Activated CD4-positive, alpha-beta T cell treated with anti-CD3 and anti-CD28 coated beads, Interleukin-10, Interleukin-2, amounts not matched to agents 100 ng/mL and 50 ng/mL, durations not matched to agents 16 hours and 8 hours (primary cell): ENCODE measurements at places on chromosomes 7 and 10.

DNA sequence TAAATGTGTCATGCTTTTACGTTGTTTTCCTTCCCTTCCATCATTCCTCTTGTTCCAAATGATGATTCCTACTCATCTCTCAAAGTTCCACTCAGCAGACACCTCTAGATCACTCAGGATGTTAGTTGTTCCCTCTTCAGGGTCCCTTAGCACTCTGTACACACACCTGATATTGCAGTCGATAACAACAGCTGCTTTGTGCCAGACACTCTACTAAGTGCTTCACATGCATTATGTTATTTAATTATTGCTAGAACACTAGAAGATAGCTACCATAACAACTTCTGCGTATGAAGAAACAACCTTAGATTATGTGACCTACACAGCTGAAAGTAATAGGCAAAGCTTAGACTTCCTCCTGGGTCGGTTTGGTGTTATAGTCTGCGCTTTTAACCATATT is 29.6 kb downstream of the PCBD1 start:
- DNase-seq = no peak

GRCh38 chr7:17289074-17289645 is 9.3 kb upstream of the AHR start:
- no peak for DNase-seq

GRCh38 chr7:32227746-32228145 is 157.5 kb upstream of the PDE1C start:
- DNase-seq = no peak

DNA sequence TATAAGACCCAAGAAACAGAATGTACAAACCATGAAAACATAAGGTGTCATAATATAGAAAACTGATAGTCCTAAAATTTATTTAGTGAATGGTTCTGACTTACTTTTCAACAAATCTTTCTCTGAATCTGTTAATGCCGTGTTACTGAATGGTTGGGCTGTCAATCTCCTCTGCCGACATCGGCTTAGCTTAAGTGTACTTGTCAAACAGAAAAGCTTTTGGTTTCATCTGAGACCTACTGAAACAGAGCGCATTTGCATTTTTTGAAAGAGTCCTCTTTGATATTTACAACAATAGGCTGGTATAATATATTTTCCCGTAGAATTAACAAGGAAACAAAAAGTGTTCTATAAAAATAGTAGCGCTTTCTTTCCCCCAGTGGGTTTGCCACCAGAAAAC is 120.9 kb upstream of the ZNF804B start:
- DNase-seq = no peak

- no peak for DNase-seq
Measured at GRCh38 chr7:22664988-22665798, 61.8 kb upstream of the IL6 start.
